Activated CD4-positive, alpha-beta memory T cell treated with anti-CD3 and anti-CD28 coated beads for 36 hours (primary cell): ENCODE measurements at places on chromosomes 16 and 17. TPM values are rescaled to one million over a fixed set of nuclear protein-coding genes. Genes with fewer than 3 reads are reported as not detected.

Gene SLC52A1
- 0.31 TPM for total RNA-seq

Gene CRISPLD2
- 0.19 TPM for total RNA-seq

Gene FNDC8
- total RNA-seq, result not detected

Gene ZNF385C
- total RNA-seq, result 0.10 TPM

Gene GRB7
- total RNA-seq, result 1.2 TPM

Gene AIPL1
- total RNA-seq, result not detected

Gene EVPLL
- not detected for total RNA-seq

Gene BICDL2
- total RNA-seq, result 0.46 TPM

DNA sequence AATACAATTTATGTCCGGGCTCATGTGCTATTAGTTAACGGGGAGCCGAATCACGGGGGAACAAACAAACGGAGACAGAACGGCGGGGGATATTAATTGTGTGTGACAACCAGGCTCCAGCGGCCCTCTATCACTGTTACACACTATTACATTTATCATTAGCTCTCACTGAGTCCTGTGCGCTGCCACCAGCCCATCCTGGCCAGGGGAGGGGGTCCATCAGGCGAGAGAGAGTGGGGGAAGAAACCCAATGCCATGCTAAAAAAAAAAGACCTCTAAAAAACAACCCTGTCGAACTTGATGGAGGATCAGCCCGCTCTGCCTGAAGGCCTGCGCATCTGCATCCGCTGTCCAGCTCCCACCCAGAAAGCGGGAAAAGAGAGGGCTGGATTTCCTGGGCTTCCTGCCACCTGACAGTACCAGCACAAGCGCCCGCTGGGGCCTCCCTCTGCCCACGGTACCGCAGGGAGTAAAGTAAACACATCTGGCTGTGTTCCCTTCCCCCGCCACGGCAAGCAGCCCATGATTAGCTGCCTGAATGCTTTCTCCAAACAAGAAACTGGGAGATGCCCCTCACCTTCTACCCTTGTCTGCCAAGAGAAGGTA, 41.7 kb downstream of the PIPOX start:
- H3K36me3 ChIP-seq, result peaks cover 23% of the 10 kb centered on the region
- H3K27ac ChIP-seq, result no peak overlapping the region
- H3K4me3 ChIP-seq, result no peak overlapping the region
- no peaks in the 10 kb centered on the region for H3K4me1 ChIP-seq
- H3K27me3 ChIP-seq, result no peaks in the 10 kb centered on the region

GRCh38 chr16:30996324-30996984, 11.4 kb downstream of the HSD3B7 start:
- H3K27me3 ChIP-seq, result peaks cover 1% of the 10 kb centered on the region
- no peaks in the 10 kb centered on the region for H3K36me3 ChIP-seq

GRCh38 chr16:70589998-70590471, 56.3 kb upstream of the IL34 start:
- H3K27me3 ChIP-seq, result peaks cover 3% of the 10 kb centered on the region
- H3K4me3 ChIP-seq, result no peak overlapping the region
- H3K27ac ChIP-seq, result no peak overlapping the region
- no peak for DNase-seq
- no peaks in the 10 kb centered on the region for H3K4me1 ChIP-seq
- no peaks in the 10 kb centered on the region for H3K36me3 ChIP-seq

GRCh38 chr16:67884684-67885083, at the start of gene NRN1L:
TSS of gene NRN1L (plus strand) at chr16:67884885. CDS start at chr16:67884904, 19 bp downstream.
- H3K36me3 ChIP-seq, result peaks cover 17% of the 10 kb centered on the region
- no peak for DNase-seq
- no peaks in the 10 kb centered on the region for H3K4me1 ChIP-seq
- no peak within 1 kb of the TSS for H3K4me3 ChIP-seq
- H3K27ac ChIP-seq, result no peak within 1 kb of the TSS

GRCh38 chr16:31002250-31002700, 8.2 kb downstream of the STX1B start:
- no peak overlapping the region for H3K4me3 ChIP-seq
- H3K36me3 ChIP-seq, result no peaks in the 10 kb centered on the region
- DNase-seq, result no peak
- H3K27ac ChIP-seq, result no peak overlapping the region
- H3K4me1 ChIP-seq, result no peaks in the 10 kb centered on the region

DNA sequence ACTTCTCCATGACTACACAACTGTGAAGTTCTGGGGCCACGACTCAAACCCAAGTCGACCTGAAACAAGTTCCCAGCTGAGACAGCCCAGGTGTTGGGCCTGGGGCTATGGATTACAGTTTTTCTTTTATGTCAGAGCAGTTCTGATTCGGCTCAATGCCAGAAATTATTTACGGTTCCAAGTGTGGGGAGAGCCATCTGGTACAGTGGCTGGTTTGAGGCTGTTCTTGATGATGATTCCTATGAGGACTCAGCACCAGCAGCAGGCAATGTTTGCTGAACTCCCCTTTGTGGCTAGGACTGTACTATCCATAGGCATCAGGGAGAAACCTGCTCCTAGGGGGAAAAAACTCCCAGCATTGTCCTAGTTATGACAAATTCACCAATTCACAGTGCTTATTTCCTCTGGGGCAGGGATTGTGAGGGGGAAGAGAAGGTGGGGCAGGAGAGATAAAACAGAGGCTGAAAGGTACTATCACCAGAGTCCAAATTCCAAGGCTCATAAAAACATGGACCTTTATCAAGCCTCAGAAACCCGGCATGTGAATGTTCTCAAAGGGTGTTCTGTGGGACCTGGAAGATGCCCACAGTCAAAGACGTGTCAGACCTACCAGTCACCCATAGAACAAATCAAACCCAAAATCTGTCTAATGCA, 18.2 kb upstream of the CMTM4 start:
- no peak overlapping the region for H3K4me3 ChIP-seq
- peaks cover 2% of the 10 kb centered on the region for H3K36me3 ChIP-seq
- no peaks in the 10 kb centered on the region for H3K27me3 ChIP-seq

GRCh38 chr17:35192708-35193107, 1.5 kb downstream of the SLC35G3 start:
- no peak for DNase-seq
- no peaks in the 10 kb centered on the region for H3K27me3 ChIP-seq
- H3K27ac ChIP-seq, result no peak overlapping the region
- no peaks in the 10 kb centered on the region for H3K36me3 ChIP-seq

- DNase-seq, result no peak
- no peaks in the 10 kb centered on the region for H3K4me1 ChIP-seq
- no peak overlapping the region for H3K4me3 ChIP-seq
- H3K36me3 ChIP-seq, result peaks cover 2% of the 10 kb centered on the region
- no peaks in the 10 kb centered on the region for H3K27me3 ChIP-seq
- no peak overlapping the region for H3K27ac ChIP-seq
Observed at GRCh38 chr17:81197831-81198490, 24.8 kb downstream of the CEP131 start.

GRCh38 chr17:4759776-4760236, 11.9 kb upstream of the TM4SF5 start:
- peaks cover 10% of the 10 kb centered on the region for H3K27me3 ChIP-seq
- H3K4me3 ChIP-seq, result no peak overlapping the region
- no peak for DNase-seq
- no peak overlapping the region for H3K27ac ChIP-seq
- H3K36me3 ChIP-seq, result no peaks in the 10 kb centered on the region

DNA sequence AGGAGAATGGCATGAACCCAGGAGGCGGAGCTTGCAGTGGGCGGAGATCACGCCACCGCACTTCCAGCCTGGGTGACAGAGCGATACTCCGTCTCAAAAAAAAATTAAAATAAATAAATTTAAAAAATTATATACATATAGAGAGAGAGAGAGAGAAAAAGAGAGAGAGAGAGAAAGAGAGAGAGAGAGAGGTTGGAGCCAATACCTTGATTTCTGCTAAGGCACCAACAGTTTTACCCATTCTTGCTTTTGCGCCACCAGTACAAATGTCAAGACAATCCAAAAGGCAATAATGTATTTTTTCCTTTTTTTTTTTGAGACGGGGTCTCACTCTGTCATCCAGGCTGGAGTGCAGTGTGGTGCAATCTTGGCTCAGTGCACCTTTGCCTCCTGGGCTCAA, 17.2 kb downstream of the BRIP1 start:
- H3K27me3 ChIP-seq, result no peaks in the 10 kb centered on the region
- peaks cover 27% of the 10 kb centered on the region for H3K36me3 ChIP-seq
- no peak overlapping the region for H3K4me3 ChIP-seq
- no peak overlapping the region for H3K27ac ChIP-seq

DNA sequence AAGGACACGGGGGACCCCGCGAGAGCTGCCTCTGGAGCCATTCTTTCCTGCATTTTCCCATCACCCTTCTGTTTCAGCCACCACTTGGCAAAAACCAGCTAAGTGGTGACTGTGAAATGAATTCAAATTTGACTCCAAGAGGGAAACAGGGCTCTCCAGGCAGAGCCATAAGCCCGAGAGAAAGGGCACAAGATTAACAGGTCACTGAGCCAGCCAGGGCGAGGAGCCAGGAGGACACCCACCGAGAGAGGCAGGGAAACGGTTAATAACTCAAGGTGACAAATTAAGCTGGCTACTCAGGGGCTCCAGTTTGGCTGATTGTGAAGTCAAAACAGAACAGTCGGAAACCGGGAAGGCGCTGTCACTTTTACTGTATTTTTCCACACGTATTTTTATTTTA, 67.8 kb upstream of the SOX9 start:
- H3K27me3 ChIP-seq, result peaks cover 2% of the 10 kb centered on the region
- no peaks in the 10 kb centered on the region for H3K4me1 ChIP-seq
- H3K4me3 ChIP-seq, result no peak overlapping the region
- DNase-seq, result no peak
- no peak overlapping the region for H3K27ac ChIP-seq
- no peaks in the 10 kb centered on the region for H3K36me3 ChIP-seq

DNA sequence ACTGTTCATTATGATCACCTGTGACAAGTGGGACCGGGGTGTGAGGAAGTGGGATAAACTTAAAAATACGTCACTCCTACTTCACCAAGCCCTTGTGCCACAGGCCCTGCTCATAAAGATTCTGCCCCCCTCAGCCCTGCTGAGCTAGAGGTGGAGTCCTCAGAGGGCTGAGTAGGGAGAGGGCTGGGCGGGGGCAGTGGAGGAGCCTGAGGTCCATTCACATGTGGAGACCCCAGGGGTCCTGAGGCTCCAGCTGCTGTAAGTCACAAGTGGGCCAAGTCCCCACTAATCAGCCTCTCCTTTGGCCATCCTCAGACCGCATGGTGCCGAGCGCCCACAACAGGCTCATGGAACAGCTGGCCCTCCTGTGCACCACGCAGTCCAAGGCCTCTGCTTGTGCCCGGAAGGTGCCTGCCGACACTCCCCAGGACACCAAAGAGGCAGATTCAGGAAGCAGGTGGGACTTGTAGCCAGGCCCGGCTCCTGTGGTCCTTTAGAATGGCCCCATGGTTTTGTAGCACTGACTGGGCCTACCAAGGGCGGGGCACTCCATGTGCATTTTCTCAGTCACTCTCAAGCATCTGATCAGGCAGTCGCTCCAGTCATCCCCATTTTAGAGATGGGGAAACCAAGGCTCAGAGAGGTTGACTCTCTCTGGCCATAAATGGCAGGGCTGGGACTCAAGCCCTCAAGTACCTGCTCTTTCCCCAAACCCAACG, 10.4 kb downstream of the DNAAF8 start:
- H3K27ac ChIP-seq, result no peak overlapping the region
- H3K36me3 ChIP-seq, result no peaks in the 10 kb centered on the region
- H3K4me3 ChIP-seq, result no peak overlapping the region
- DNase-seq, result no peak
- peaks cover 12% of the 10 kb centered on the region for H3K4me1 ChIP-seq

DNA sequence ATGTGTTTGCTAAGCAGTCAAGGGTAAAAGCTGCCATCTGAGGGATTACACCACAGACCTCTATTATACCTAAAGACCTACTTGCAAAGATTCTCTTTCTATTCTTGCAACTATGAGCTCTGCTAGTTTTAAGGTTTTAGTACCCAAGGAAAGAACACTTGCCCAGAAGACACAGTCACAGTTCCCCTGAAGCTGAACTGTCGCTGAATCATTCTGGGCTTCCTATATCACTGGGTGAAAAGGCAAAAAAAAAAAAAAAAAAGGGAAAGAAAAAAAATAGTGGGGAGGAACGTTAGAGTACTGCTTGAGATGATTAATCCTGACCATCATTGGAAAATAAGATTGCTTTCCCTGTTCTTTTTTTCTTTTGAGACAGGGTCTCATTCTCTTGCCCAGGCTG, 37.9 kb downstream of the LYRM1 start:
- peak; percentile 50 for DNase-seq
- H3K4me1 ChIP-seq, result peaks cover 34% of the 10 kb centered on the region
- no peak overlapping the region for H3K4me3 ChIP-seq
- peaks cover 7% of the 10 kb centered on the region for H3K27me3 ChIP-seq
- H3K27ac ChIP-seq, result peak overlapping the region; percentile 70

DNA sequence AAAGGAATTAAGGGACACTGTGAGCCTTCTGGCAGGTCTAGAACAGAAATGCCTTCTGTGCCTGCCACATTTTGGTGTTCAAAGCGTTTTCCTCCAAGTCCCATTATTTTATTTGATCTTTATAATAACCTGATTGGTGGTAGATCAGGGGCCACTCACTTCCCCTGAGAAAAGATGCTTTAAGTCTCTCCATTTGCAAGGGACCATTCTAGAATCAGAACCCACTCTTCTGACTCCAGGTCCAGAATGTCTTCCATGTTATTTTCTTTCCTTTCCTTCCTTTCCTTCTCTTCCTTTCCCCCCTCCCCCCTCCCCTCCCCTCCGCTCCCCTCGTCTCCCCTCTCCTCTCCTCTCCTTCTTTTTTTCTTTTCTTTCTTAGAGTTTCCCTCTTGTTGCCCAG, 19.3 kb upstream of the CDC42EP4 start:
- H3K27me3 ChIP-seq, result no peaks in the 10 kb centered on the region
- no peak overlapping the region for H3K4me3 ChIP-seq
- H3K4me1 ChIP-seq, result peaks cover 2% of the 10 kb centered on the region
- no peak overlapping the region for H3K27ac ChIP-seq
